Stimulated activated CD4-positive, alpha-beta T cell treated with anti-CD3 and anti-CD28 coated beads, Interleukin-1b, Interleukin-23, amount 100 ng/mL, for 24 hours (primary cell): ENCODE measurements at places on chromosomes 5 and 9.
A peak's percentile ranks its signal among the peaks of the same experiment; 100 is the strongest.

GRCh38 chr9:9790216-9790872 is 822.5 kb downstream of the PTPRD start:
- DNase-seq, result peak; percentile 1

- no peak for DNase-seq
Measured at GRCh38 chr5:89981021-89981420, 428.5 kb downstream of the CETN3 start.

DNA sequence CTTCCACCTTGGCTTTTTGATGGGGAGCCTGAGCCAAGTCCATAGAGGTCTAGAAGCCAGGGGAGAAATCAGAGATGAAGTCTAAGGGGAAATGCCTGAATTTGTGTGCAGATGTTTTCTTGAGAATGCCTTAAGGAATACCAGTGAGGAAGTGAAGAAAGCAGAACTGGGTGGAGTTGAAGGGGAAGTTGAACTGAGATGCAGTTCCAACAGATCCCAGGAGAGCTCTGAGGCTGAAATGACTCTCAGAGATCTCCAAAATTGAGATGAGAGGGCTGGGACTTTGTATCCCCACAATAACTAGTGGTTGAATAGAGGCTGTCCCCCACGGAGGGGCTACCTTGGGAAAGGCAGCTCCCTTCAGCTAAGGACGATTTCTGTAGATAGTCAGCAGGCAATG is 197.1 kb downstream of the ZNF462 start:
- DNase-seq, result no peak

GRCh38 chr9:87740209-87740608 is 14.3 kb downstream of the CTSL start:
- DNase-seq, result no peak

DNA sequence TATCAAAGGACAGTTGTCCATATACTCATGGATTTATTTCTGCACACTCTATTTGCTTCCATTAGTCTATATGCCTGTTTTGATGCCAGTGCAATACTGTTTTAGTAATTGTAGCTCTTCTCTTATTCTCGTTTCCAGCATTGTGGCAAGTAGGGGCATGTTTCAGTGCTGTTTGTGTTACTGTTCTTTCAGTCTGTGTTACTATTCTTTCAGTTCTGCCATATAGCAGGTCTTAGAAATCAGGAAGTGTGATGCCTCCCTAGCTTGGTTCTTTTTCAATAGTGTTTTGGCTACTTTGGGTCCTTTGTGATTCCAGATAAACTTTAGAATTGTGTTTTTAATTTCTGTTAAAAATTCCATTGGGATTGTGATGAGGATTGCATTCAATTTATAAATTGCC is 180.5 kb upstream of the PTPRD start:
- no peak for DNase-seq

DNA sequence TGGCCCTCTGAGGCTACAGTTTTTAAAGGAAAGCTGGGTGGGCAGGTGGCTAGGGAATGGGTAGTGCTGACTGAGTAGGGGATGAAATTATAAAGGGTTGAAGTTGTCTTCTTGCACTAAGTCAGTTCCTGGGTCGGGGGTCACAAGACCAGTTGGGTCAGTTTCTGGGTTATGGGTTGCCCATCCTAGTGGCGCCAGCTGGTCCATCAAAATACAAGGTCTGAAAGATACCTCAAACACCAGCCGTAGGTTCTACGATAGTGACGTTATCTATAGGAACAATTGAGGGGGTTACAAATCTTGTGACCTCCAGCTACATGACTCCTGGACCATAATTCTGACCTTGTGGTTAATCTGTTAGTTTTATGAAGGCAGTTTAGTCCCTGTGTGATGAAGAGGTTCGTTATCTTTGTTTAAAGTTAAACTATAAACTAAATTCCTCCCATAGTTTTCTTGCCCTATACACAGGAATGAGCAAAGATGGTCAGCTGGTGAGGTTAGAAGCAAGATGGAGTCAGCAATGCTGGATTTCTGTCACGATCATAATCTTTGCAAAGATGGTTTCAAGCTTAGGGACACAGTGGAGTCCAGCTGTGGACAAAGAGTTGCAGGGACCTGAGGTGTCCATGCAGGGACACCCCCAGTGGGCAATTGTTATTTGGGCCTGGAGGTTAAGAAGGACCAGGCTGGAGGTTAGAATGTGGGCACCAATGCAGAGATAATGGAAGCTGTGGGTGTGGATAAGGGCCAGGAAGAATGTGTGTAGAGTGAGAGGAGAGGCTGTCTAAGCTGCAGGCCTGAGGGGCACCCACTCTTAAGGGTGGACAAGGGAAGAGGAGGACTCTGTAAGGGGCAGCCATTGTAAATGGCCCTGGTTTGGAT is 14.0 kb upstream of the CREBRF start:
- DNase-seq, result no peak

GRCh38 chr9:120616966-120617935 is 37.3 kb upstream of the CDK5RAP2 start:
- DNase-seq, result no peak

GRCh38 chr5:16538006-16538405 is 72.4 kb upstream of the ZNF622 start:
- DNase-seq, result no peak

DNA sequence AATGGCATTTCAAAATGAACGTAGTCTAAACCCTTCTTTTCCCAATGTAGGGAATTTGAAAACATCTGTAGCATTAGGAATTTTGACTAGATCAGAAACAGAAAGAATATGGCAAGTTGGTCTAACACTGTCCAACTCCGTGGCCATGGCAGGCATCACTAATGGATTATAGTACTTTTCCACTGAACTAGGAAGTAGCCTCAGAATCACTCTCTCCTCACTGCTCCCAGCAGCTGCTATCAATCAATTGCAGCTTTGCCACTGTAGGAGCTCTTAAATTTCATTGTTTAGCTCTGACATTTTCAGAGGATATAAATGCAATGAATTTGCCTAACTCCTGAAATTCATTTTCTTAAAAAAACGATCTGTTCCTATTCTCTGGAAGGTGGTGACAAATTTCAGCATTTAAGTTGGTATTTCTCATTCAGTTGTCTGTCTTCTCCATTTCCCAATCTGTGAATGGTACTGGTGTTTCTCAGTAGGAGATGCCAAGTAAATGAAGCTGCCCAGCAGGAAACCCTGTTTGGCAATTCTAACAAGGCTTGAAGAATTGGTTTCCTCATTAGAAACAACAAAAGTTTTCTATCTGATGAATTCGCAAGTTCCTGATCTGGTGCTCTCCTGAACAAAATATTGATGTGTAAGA is 64.7 kb downstream of the TLR4 start:
- no peak for DNase-seq

DNA sequence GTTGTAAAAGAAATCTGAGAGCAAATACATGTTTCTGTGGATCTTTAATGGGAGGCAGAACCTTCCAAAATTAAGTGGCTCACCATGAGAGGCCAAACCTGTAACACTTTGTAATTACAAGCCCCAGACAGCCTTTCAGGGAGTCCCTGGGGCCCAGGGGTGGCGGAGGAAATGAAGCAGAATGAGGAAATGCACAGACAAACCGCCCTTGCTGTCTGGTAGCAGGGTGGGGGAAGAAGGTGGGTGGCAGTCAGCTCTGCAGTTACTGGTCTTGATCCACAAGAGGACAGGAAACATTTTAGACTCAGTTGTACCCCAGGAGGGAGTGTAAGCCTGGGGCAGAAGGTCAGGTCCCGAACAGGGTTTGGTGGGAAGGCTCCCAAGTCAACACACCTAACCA is 6.5 kb downstream of the ARL14EPL start:
- no peak for DNase-seq

DNA sequence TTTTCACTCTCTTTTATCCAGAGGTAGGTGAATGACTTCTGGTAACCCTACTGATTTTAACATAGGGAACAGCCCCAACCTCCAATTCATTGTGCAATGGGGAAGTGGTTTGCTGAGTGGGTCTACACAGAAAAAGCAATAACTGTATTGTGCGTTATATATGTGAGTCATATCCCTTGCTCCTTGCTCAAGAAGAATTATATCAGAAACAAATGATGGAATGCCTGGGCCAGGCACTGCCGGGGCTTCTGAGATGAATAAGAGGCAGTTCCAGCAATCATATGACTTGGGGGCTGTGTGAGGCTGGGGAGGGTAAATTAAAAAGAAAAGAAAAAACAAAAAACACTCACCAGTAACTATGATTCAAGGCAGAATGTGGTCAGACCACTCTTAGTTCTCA is 79.2 kb upstream of the ABCA1 start:
- DNase-seq, result no peak

- DNase-seq, result no peak
Measured at GRCh38 chr5:96790961-96791504, 16.7 kb downstream of the ERAP1 start.

- DNase-seq, result no peak
Measured at GRCh38 chr9:79807971-79808370, 236.2 kb downstream of the TLE4 start.

DNA sequence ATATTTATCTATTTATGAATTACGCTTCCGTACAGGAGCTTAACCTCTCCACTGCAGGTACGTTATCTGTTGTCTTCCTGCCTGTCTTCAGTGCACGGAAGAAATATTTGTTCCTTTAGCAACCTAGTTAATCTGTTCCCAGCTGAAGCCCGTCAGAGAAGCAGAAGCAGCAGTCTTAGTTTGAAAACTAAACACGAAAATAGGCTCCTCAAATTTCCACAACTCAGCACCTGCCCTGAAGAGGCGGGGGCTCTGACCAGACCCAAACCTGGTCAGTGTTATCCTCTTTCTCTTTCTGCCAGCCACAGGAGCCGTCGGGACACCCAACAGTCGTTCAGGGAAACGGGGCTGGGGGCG is 462 bp downstream of the NUDCD2 start:
- no peak for DNase-seq

DNA sequence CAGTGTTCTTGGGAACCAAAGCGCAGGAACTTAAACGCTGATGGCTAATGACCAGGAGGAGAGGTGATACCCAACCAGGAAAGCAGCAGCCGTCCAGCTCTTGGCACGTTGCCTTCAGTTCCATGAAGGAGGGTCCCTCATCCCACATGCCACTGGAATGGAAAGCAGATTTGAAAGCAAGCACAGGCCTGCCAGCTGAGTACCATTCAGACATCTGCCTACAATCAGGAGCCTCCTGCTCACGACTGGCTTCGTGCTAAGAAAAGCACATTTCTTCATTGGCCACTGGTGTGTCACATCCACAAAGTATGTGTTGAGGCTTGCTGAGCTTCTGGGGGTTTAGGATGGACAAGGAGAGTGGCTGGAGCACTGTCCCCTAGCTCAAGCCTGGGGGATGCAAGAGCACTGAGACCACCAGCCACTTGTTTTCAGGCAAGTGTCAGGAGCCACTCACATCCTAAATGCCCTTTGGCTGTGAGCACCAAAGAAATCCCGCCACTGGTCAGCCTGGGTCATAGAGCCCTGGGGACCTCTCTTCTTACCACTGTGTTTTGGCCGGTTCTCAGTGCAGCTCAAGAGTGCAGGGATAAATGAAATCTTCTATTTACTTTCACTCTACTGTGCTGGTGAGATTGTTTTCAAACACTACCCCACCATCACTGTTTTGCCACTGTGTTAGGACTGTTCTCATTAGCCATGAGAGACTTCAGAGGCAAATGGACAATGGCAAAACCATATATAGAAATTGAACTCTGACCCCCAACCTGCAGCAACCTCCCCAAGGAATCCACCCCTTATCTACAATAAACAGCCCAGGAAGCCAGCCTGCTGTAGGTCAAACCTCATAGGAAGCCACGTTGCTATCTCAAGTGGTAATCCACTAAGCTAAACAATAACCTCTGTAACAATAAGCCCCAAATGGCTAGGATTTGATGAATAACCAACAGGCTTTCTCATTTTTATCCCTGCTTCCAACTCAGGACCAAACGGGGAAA is 58.3 kb downstream of the MTX3 start:
- no peak for DNase-seq

DNA sequence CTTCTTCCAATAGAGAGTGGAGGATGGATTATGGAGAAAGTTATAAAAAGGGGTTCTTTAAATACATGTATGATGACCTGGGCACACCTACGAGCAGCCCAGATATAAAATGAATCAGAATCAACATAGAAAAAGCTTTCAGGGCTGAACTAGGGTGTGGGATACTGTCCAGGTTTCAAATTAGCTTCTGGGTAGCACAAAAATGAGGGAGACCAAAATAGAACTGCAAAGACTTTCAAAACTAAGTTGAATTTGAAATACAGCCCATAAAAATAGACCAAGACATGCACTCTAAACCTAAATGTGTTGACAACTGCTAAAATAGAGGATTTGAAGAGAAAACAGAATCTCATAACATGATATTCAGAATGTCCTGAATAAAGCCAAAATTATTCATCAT is 17.0 kb downstream of the ZNF484 start:
- DNase-seq, result no peak
